NCI-H1436 (cell line): ENCODE measurements at places on chromosomes 12 and 14.
A peak's percentile ranks its signal among the peaks of the same experiment; 100 is the strongest.

DNA sequence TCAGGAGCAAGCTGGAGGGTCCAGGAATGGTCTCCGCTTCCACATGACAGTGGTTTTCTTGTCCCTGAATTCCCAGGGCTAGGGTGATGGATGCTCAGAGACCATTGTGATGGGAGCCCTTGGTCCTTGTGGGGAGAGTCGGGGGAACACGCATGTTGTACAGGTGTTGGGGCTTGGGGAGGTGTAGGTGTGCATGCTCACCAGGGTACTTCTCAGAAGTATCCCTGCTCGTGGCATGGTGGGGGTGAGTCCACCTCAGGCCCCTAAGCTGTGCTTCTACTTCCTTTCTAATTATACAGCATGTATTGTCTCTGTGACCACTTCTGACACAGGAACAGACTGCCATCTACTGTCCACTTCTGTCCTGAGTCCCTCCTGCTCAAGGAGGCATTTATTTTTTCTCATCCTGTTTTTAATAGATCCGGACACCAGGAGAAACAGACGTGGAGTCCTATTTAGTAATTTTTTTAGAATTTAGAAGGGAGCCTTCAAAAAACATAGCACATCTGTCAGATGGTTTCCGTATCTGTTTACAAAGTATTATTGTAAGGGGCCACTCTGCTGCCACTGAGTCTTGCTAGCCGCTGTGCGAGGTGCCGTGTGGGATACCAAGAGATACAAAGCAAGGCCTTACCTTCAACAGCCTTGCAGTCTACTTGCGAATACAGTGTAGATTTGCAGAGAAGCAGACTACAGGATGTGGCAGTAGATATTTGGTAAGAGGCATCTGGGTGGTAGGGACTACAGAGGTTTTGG lies 10.5 kb downstream of the NTF3 start:
- DNase-seq: no peak

DNA sequence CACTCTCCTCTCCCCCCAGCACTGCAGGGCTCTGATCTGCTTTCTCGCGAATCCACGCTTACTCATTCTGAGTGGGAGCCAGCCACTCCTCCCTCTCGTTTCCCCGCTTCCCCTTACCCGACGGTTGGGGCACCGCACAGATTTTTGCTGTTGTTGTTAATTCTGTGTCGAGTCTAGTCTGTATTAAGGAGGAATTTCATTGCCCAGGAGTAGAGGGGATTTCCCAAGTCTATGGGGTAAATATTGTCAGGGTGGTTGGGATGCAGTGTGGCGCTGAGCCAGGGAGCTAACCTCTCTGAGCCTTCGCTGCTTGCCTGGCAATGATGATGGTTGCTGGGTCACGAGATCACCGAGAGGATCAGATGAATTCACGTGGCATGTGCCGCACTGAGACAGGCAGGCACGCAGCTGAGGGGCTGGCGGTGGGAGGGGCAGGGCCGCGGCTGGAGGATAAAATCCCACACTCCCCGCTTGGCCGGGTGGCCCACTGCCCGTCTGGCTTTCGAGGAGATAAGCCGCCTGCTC lies 18.5 kb downstream of the NCOR2 start:
- no peak for DNase-seq

- no peak for DNase-seq
Measured at GRCh38 chr12:123382684-123383083, 1.2 kb upstream of the KMT5A start.

DNA sequence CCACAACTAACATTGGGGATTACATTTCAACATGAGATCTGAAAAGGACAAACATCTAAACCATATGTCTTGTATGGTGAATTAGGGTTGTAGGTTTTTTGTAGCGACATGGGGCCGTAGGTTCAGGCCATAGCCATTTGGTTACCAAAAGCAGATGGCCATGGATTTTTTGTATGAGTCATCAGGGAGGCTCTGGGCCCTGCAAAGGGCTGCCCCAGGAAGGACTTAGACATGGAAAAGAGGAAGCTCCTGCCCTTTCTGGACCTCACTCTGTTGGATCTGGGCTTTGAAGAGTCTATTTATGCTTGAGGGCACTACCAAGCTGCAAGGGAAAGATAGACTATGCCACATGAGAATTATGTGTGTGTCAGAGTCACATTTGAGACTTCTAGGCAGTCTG lies 89.3 kb upstream of the DHRS4 start:
- no peak for DNase-seq

- DNase-seq: no peak
Measured at GRCh38 chr14:90900476-90901083, 84.3 kb upstream of the TTC7B start.

GRCh38 chr14:20612403-20612802 lies 21.2 kb upstream of the RNASE12 start:
- no peak for DNase-seq

- no peak for DNase-seq
Measured at GRCh38 chr12:50234347-50234746, 49.0 kb downstream of the LIMA1 start.

GRCh38 chr14:103073367-103073875 lies 10.6 kb upstream of the LBHD2 start:
- DNase-seq: no peak

DNA sequence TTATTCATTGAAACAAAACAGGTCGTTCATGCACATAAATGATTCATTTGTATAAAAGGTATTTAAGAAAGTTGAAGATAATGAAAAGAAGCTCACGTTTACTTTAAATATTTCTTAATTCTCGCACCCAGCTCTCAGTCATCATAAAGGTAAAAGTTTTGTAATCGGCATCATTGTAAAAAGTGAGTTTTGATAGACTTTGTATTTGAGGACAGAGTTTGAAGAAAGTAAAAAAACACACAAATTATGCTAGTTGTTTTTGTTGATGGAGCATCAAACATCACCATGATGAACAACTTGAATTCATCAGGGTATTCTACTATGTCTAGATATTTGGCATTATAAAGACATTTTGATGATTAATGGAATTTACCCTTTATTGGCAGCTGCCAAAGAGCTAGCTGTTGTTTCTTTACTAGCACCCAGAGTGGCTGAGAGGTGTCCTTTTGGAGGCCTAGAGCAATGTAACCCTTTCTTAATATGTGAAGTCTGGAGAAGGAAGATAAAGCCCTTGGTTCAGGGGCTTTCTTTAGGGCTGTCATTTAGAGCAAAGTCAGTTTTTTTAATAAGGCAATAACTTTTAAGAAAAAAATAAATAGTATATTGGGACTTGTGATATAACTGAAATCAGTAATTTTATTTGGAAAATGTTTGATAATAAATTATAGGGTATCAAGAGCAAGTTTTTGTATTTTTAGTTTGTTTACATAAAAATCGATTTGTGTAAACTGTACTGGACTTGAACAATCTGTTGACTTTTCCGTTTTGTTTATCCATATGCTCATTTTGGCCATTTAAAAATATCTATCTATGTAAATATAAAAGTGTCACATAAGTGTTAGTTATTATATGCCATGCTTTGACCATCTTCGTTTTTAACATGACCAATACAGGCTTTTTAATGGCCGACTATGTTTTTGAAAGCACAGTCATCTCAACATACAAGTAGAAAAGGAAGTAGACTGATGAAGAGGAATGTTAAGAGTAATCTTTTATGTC lies 7.4 kb downstream of the GLRX5 start:
- DNase-seq: no peak

GRCh38 chr12:53560351-53560750 lies 53.1 kb upstream of the NPFF start:
- no peak for DNase-seq

DNA sequence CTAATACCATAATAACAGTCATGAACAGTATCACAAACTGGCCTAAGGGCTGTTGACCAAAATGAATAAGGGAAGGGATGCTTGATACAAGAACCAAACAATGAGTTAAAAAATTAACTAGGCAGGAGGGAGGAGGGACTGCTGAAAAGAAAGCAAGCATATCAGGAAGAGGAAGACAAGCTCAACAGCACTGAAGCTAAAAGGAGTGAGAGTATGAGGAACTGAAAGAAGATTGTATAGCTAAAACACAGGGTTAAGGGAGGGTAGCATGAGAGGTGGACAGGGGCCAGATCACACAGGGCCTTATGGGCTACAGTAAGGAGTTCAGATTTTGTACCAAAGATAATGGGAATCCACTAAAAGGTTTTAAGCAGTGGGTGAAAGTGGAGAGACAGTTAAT lies 34.1 kb downstream of the ITGA7 start:
- no peak for DNase-seq

GRCh38 chr12:7219599-7220243 lies 30.2 kb downstream of the PEX5 start:
- DNase-seq: peak; percentile 50

- no peak for DNase-seq
Measured at GRCh38 chr12:131034631-131035244, 81.0 kb downstream of the ADGRD1 start.

- DNase-seq: no peak
Measured at GRCh38 chr12:10214895-10215267, 2.2 kb downstream of the GABARAPL1 start.

GRCh38 chr14:70188322-70188658 lies 461 bp downstream of the SLC8A3 start:
- DNase-seq: no peak

DNA sequence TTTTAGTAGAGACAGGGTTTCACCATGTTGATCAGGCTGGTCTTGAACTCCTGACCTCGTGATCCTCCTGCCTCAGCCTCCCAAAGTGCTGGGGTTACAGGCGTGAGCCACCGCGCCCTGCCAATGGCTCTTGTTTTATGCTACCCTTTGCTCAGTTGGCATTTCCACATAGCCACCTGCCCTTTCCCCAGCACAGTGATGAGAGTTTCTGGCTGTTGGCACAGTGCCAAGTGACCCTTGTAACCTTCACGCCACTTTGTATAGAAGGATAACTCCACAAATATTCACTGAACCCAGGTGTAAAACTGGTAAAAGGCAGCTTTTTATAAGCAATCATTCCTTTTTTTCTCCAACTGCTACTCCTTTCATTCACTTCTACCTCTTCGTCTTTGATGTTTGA lies 18.5 kb upstream of the CCDC175 start:
- DNase-seq: no peak

GRCh38 chr12:6563448-6564050 lies 4.5 kb downstream of the NOP2 start:
- DNase-seq: no peak

- DNase-seq: no peak
Measured at GRCh38 chr14:61129168-61129745, 148.2 kb downstream of the SLC38A6 start.

DNA sequence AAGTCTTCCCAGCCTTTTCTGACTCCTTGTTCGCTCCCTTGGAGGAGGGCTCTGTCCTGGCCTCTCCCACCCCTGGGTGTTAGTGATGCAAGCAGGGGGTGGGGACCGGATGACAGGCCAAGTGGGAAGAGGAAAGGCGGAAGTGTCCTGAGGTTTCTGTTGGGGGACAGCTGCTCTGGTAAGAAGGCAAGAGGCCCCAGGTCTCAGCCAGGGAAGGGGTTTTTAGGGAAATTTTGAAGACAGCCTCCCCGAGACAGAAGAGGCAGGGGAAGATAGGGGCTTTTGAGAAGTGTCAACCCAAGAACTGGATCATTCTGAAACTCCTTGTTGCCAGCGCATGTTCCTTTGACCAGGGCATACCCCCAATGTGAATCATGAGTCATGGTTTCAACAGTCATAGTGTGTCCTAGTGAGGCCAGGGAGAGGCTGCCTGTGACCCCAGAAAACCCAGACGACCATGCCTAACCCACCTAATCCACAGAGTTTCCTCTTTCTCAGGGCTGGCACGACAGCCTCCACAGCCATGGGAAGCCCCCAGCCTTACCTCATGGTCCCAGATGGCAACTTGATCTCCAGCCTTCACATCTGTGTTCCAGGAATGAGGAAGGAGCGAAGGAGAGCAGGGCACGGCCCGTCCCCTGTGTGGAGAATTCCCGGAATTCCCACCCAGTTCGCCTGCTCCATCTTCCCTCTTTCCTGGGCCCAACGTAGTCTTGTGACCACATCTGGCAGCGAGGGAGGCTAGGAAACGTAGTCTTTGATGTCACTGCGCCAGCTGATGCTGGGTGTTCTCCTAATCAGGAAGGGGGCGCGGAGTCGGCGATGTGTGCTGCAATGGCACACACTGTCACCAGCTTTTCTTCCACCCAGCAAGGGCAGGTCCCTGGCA lies 4.9 kb upstream of the GPR132 start:
- no peak for DNase-seq

DNA sequence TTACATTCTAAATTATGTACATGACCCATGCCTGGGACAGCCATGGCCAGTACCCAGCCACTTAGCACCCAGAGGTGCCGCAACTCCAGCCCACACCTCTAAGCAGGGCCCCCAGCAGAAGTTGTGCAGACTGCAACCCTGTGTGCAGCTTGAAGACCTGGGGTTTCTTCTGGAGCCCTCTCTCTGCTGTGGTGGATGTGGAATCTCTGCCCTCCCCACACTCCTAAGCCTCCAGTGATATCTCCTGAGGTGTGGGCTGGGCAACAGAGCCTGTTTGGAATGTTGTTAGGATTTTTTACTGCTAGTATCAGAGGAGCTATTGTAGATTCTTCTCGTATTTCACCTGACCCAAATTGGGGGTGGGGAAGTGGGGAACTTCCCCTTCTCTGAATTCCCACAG lies 59.4 kb upstream of the TUNAR start:
- no peak for DNase-seq

DNA sequence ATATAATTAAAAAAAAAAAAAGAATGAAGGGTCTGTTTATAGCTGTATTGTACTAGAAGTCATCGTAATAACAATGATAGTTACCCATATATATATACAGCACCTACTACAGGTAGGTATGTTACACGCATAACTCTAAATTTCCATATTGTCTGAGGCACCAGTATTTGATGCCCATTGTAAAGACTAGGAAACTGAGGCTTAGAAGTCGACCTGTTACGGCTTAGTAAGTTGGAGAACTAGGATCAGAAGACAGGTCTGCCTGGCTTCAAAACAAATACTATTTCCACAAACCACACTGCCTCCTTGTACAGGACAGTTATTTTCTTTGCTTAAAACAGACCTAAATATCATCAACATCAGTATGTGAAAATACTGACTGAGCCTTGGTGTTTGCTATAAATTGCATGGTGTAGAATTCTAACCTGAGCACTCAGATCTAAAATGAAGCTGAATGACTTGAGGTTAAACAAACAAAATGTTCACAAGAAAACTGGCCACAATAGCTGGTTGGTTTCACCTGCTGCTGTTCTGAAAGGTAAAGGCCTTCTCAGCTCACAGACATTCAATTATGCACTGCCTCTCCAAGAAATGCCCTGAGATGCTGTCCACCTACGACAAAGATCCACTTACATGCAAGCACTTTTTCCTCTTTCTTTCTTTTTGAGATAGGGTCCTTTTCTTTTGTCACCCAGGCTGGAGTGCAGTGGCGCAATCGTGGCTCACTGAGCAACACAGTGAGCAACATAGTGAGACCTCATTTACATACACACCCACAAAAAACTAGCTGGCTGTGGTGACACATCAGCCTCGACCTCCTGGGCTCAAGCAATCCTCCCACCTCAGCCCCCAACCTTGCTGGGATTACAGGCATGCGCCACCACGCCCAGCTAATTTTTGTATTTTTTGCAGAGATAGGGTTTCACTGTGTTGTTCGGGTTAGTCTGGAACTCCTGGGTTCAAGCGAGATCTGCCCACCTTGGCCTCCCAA lies 35.7 kb downstream of the SSH1 start:
- no peak for DNase-seq

GRCh38 chr12:111074559-111074958 lies 154.2 kb upstream of the MYL2 start:
- DNase-seq: no peak

GRCh38 chr14:61517911-61518384 lies 177.4 kb upstream of the HIF1A start:
- DNase-seq: no peak
